ENCODE measurements at places on chromosomes 1 and 21. TPM values are rescaled to one million over a fixed set of nuclear protein-coding genes. Genes with fewer than 3 reads are reported as not detected.

DNA sequence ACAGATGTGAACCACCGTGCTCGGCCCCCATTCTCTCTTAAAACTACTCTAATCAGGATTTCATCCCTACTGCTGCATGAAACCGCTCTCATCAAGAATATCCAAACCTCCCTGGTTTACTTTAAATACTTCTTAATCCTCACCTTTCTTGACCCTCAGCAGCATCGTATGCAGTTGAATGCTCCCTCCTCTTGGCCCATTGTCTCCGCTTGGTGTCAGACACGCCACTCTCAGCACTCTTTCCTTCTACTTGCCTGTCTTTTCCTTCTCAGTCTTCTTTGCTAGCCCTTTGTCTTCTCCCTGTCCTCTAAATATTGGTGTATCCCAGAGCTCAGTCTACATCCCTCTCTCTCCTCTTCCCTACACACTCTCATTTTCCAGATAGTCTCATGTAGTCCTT lies 314.9 kb downstream of the MRPL39 start:
- DNase-seq: no peak

- DNase-seq: no peak
Measured at GRCh38 chr1:40856116-40856515, 6.0 kb downstream of the CITED4 start.

GRCh38 chr1:218642033-218642948 lies 297.2 kb downstream of the TGFB2 start:
- DNase-seq: no peak

DNA sequence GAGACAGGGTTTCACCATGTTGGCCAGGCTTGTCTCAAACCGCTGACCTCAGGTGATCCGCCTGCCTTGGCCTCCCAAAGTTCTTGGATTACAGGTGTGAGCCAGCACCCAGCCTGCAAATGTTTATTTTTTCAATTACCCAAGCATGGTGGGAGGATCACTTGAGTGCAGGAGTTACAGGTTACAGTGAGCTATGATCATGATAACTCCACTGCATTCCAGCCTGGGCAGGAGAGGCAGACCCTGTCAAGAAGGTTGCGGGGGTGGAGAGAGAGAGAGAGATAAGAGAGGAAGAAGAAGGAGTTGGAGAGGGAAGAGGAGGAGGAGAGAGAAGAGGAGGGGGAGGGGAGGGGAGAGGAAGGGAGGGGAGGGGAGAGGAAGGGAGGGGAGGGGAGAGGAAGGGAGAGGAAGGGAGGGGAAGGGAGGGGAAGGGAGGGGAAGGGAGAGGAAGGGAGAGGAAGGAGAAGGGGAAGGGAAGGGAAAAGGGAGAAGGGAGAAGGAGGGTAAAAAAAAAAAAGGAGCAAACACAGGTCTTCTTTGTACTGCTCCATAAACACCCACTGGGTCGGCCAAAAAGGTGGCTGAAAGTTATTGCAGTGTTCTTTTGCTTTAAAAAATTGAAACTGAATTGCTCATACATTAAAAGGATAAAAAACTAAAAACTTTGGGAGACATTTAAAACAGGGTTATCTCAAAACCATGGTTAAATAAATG lies 5.8 kb upstream of the SLC9C2 start:
- DNase-seq: no peak

GRCh38 chr1:248752161-248753028 lies 3.2 kb downstream of the LYPD8 start:
- no peak for DNase-seq

- no peak for DNase-seq
Measured at GRCh38 chr1:78071696-78072095, 25.9 kb downstream of the GIPC2 start.

DNA sequence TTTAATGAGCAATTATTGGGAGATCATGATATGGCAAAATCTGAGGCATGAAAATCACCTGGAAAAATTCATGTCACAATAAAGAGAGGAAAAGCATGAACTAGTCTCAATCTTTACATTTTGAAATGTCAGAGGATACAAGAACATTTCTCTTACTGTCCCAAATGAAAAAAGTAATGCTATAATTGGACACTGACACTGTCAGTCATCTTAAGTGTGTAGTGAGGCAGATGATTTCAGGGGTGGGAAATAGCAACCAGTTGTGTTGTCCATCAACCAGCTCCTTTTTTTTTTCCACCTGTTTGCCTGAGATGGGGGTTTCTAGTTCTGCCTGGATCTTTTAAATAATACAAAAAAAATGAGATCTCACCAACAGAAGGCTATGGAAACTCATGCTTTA lies 646.2 kb downstream of the KCNT2 start:
- DNase-seq: no peak

DNA sequence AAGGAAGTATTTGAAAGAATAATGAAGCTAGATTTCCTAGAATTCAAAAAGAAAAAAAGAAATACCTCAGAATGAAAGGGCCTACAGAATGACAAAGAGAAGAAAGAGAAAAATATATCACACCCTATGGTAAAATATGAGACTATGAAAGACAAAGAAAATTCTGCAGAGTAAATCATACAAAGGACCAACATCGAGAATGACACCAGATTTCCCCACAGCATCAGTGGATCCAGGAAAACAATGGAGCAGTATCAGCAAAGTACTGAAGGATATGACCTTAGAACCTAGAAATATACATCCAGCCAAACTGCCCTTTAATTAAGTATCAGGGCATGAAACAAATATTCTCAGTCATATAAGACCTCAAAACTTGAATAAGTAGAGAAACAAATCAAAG lies 21.2 kb upstream of the IFNAR2 start:
- DNase-seq: no peak

DNA sequence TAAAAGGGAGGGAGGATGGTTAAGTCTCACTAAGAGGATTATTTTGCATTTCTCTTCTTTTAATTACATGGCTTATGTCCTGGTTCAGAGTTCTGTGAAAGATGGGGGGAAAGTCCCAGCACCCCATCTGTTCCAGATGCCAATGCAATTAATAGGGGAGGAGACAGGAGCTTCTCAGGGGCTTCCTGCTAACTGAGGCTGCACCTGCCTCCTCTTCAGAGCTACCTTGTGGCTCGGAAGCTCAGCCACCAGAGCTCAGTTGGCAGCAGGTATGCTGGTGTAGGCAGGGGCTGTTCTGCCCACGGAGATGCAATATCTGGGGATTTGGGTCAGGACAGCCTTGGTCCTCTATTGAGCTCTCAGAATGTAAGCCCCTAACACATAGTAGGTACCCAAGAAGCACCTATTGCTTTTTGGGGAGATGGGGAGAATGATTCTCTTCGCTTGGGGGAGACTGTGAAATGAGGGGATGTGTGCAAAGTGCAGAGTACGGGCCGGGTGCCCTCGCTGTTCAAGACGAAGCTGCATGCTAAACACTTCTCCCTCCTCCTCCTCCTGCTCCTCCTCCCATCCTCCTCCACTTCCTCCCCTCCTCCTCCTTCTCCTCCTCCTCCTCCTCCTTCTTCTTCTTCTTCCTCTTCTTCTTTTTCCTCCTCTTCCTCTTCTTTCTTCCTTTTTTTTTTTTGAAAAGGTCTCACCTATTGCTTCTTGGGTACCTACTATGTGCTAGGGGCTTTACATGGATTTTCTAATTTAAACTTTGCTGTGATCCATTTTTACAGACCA lies 279.0 kb downstream of the PTPRU start:
- DNase-seq: no peak

DNA sequence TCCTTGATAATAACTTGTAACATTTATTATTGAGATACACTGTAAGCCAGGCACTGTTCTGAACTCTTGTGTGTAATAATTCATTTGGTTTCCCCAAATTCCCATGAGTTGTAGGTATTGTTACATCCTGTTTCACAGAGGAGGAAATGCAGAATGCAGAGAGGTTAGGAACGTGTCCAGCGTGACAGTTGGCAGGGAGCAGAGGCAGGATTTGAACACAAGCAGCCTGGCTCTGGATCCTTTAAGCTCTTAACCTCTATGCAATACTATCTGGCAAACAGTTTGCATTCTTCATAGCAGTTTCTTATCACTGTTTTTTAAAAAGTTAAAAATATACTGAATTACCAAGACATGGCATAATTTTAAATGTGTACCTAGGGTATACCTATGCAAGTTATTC lies 30.5 kb downstream of the EEIG2 start:
- DNase-seq: no peak

GRCh38 chr1:94279462-94279861 lies 42.1 kb upstream of the ARHGAP29 start:
- no peak for DNase-seq

- DNase-seq: no peak
Measured at GRCh38 chr1:43731867-43732531, 24.7 kb downstream of the ST3GAL3 start.

- DNase-seq: no peak
Measured at GRCh38 chr1:63289135-63289534, 33.2 kb upstream of the FOXD3 start.

Gene TMEM269
- 1.6 TPM for total RNA-seq

Gene ZNF687
- 27.7 TPM for total RNA-seq

Gene KRTAP21-2
- not detected for total RNA-seq

Gene SLC5A3
- 14.6 TPM for total RNA-seq

Gene ZSWIM5
- 8.6 TPM for total RNA-seq

Gene MX2
- total RNA-seq: 3.8 TPM

Gene TEKT2
- not detected for total RNA-seq

All from left colon (tissue), 2 donors.